ENCODE measurements at places on chromosomes 3 and 15.

DNA sequence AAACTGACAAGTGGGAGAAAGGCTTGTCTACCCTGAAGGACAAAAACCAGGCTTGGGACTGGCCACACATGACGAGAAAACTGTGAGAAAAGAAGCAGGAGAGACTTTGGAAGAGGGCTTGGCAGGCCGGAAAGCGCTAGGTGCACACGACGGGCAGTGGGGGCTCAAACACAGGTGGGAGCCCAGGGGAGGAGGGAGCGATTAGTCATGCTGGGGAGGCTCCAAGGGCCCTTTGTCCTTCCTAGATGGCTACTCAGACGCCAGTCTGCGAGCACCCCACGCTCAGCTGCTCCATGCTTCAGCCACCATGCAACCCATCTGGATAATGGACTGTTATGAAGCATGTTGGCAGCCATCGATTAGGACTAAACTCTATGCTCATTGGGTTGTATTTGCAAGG, 17.1 kb downstream of the LIPC start:
- no peak for DNase-seq

DNA sequence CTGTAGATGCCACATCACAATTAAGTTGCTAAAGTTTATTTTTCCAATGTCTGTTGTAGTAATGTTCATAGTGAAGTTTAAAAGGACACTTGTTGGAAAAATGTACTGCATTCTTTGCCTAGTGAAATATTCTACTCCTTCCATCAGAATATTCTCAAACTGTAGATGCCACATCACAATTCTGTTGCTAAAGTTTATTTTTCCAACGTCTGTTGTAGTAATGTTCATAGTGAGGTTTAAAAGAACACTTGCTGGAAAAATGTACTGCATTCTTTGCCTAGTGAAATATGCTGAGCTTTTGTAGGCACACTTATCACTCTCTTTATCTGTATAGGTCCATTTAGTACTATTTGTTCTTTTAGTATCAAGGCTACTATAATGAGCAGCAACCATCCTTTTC, 836.1 kb downstream of the NAALADL2 start:
- DNase-seq: peak; percentile 62

GRCh38 chr15:68795298-68795848, 25.3 kb downstream of the ANP32A start:
- DNase-seq: peak; percentile 57

GRCh38 chr15:30999729-31000128, 8.3 kb upstream of the MTMR10 start:
- DNase-seq: no peak

GRCh38 chr15:58269455-58270414, 131.6 kb downstream of the AQP9 start:
- DNase-seq: peak; percentile 71

GRCh38 chr15:32919749-32920414, 202.1 kb downstream of the GREM1 start:
- peak; percentile 99 for DNase-seq

DNA sequence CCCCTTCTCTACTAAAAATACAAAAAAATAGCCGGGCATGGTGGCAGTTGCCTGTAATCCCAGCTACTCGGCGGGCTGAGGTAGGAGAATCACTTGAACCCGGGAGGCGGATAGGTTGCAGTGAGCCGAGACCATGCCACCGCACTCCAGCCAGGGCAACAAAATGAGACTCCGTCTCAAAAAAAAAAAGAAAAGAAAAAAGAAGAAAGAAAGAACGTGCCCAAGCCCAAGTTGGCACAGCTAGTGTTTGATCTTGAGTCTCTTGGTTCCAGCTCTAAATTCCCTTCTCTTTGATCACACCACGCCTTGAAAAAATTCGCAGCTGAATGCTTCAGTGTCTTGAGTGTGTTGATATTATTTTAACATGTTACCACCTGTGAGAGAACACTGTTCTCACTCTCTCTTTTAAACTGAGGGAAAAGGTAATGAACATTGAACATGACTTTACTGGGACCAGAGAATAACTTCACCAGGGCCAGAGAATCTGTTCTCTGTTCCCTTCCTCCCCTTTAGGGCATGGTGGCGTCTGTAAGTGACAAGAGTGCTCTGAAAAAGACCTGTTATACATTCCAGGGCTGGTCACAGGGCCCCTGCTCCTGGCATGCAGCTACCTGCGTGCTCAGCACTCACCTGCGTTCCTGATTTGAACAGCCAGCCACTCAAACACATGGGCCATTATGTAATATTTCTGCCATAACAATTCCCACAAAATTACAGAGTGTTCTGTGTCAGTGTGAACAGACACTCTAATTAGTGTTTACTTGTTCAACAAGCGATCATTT, 19.0 kb downstream of the SLCO3A1 start:
- no peak for DNase-seq

- DNase-seq: no peak
Observed at GRCh38 chr3:26260139-26260538, 362.4 kb upstream of the LRRC3B start.

DNA sequence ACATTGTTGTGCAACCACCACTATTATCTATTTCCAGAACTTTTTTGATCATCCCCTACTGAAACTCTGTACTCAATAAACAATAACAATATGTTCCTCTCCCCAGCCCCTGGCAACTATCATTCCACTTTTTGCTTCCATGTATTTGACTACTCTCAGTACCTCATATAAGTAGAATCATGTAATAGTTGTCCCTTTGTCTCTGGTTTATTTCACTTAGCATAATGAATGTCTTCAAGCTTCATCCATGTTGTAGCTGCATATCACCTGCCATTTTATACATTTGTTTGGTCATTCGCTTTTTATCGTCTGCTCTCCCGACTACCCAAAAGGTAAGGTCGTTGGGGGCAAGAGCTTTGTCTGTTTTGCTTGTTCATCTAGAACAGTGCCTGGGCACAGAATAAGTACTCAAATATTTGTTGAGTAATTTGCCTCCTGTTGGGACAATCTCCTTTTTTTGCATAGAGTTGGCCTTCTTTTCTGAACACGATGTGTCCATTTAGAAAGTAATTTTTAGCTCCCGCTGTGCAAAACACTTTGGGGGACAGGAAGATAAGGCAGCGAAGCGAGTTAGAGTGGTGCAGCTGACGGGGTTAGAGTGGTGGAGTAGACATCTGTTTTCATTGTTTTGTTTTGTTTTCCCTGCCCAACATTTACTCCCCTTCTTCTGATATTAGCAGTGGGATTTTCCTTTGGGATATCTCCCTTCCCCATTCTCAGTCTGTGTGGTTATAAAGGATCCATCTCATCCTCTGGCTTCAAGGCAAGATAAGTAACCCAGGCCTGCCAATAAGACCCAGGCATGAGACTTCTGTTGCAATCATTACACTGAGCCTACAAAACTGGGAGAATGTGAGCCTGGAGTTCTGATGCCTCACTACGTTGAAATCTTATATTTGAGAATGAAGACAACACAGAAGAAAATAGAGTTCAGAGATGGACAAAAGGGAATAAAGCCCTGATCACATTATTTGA, 83.4 kb upstream of the RNU6-1 start:
- peak; percentile 21 for DNase-seq

DNA sequence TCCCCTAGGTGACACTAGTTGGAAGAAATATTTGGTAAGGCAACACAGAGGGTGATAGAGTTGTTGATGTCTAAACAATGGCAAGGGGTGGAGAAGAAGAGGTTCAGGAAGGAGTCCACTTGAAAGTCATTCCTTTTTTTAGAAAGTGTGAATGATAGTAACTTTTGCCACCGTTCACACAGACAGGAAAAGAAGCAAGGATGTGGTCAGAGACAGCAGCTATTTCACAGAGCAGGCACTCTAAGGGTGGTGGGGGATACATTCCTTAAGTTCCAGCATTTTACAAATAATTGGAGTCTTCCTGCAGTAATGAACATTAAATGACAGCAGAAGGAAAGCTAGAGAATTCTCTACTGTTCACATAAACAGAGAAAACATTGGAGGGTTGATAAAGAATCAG, 75.4 kb upstream of the ZNF385D start:
- no peak for DNase-seq

GRCh38 chr3:76402926-76403325, 617.6 kb upstream of the ZNF717 start:
- DNase-seq: peak; percentile 20

DNA sequence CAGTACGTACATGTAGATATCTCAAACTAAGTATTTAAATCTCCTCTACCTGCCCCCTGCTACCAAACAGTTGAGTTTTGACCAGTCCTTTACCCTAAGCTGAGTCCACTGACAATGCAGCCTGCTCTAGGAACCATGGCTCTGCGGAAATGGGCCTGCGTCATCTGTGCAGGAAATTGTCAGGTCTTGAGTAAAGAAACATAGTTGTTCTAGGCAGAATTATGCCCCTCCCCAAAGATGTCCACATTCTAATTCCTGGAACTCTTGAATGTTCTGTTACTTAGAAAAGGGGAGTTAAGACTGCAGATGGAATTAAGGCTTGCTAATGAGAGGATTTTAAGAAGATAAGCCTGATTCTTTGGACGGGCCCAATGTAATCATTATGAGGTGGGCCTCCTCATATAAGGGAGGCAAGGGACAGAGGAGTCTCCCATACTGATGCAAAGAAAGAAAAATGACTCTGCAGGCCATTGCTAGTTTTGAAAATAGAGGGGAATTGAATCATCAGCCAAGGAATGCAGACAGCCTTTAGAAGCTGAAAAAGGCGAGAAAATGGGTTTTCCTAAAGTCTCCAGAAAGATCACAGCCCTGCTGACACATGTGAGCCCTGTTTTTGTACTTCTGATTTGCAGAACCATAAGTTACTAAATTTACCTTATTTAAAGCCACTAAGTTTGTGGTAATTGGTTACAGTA, 5.5 kb upstream of the VGLL3 start:
- DNase-seq: peak; percentile 25

DNA sequence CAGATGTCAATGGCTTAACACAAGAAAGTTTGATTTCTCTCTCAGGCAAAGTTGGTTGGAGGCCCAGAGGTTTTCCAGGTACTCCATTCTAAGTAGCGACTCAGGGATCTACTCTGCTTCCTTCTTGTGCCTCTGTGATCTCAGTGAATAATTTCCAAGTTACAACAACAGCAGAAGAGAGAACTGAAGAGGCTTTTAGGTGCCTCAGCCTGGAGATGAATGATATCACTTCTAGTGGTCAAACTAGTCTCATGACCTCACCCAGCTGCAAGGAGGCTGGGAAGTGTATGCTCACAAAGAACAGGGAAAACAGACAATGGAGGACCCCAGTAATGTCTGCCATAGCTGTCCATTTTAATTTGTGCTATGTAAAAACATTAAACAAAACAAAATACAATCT, 4.6 kb upstream of the PRICKLE2 start:
- DNase-seq: peak; percentile 78

DNA sequence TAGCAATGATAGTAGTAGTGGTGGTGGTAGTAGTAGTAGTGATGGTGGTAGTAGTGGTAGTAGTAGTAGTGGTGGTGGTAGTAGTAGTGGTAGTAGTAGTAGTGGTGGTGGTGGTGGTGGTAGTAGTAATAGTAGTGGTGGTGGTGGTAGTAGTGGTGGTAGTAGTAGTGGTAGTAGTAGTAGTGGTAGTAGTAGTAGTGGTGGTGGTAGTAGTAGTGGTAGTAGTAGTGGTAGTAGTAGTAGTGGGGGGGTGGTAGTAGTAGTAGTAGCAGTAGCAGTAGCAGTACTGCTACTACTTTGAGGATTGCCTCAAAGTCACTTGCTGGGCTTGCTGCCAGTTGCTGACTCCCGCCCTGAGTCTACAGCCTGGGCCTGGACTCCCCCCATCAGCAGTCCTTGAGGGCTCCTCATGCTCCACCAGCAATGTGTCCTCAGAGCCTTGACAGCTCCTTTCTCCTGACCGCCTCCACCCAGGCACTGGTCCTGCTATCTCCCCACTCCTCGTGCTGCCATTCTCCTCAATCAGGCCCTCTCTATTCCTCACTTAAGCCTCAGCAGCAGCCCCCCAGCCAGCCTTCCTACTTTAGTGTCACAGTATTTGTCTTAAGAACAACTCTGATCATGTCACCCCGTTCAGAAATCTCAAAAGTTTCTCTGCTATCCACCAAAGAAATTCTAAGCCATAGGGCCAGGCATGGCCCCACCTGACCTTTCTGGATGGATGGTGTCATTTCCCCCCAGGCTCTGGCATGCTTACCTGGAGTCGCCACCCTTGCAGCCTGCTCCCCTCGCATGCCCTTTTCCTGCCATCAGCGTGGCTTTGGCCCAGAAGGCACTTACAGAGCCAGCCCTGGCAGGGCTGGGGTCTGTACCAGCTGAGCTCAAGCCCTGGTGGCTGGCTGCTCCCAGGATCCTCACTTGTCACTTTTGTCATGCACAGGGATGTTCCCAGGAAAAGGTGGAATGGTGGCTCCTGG, 45.6 kb downstream of the DLEC1 start:
- peak; percentile 19 for DNase-seq

DNA sequence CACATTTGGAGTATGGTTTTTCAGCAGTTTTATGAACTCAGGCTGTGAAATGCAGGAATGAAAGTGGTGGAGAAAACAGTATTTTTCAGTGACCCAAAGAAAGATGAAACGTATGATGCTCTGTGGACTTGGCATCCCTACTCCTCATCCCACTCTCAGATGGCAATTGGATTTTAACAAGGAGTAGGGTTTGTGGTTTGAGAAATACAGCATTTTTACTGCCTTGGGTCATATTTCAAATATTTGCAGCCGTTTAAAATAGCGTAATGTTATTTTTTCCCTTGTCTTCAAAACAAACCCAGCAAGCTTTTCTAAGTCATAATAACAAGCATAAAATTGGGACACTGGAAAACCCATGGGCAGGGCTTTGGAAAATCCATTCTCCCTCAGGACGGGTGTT, 117.2 kb upstream of the LRIG1 start:
- DNase-seq: peak; percentile 56

- DNase-seq: peak; percentile 18
Observed at GRCh38 chr15:36571301-36571700, 8.1 kb upstream of the CDIN1 start.

GRCh38 chr3:185489462-185489861, 9.4 kb downstream of the TMEM41A start:
- DNase-seq: no peak

GRCh38 chr3:171054921-171055320, 28.4 kb upstream of the SLC2A2 start:
- no peak for DNase-seq

- peak; percentile 55 for DNase-seq
Observed at GRCh38 chr3:23991683-23992628, 46.9 kb downstream of the NR1D2 start.

DNA sequence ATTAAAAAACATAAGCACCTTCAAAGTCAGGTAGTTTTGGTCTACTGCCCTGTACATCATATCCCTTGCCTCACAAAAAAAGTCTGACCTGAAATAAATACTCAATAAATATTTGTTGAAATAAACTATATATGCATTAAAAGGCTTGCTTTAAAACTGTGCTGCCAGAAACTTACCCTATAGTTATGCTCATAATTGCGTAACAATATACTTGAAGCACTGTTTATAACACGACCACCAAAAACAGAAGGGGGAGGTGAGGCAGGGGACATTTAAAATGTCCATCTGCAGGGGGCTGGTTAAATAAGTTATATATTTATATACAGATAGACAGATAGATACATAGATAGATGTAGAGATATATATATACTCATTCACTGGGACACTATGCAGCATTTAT, 549.5 kb downstream of the MAGI1 start:
- DNase-seq: no peak

All from IMR-90 (cell line).